ENCODE measurements at places on chromosomes 2 and 18. TPM values are rescaled to one million over a fixed set of nuclear protein-coding genes. Genes with fewer than 3 reads are reported as not detected.

The IL1RL2 gene
- 1.5 TPM for polyA plus RNA-seq

The FZD7 gene
- polyA plus RNA-seq: 2.4 TPM

The MYO7B gene
- not detected for polyA plus RNA-seq

GRCh38 chr2:205984381-205984780, 101.6 kb downstream of the INO80D start:
- no peak for DNase-seq

DNA sequence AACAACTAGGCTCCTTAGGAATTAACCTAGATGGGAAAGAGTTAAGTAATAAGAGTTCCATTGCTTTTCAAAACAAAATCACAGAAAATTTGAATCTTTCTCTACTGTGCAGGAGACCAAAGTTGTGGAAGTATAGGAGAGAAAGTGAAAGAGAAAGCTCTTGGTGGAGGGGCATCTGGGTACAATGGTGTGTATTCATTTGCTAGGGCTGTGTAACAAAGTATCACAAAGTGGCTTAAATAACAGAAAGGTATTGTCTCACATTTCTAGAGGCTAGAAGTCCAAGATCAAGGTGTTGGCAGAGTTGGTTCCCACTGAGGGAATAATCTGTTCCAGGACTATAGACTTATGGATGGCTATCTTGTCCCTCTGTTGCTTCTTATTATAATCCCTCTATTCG, 50.5 kb upstream of the GORASP2 start:
- no peak for DNase-seq

The ADRA2B gene
- polyA plus RNA-seq: 0.02 TPM

GRCh38 chr2:229226382-229226781, 44.7 kb downstream of the PID1 start:
- no peak for DNase-seq

DNA sequence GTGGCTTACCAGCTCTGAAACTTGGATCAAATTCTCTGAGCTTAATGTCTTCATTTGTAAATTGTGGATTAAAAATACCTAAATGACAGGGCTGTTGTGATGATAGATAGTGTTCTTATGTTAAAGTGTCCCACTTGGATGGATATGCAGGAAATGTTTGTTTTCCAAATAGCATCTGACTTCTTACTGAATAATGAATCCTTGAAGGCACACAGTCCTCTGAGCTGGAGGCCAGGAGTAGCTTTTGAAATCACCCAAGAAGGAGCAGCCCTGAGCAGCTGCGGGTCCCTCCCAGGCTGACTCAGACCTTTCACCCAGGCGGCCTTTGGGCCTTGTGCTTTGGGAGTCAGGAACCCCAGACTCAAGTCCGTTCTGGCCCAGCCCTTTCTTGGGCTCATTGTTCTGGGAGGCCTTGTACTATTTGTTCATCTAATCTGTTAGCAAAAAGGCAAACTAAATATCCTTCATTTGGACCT, 173.0 kb upstream of the GATA6 start:
- DNase-seq: no peak

The ERLEC1 gene
- 26.6 TPM for polyA plus RNA-seq

The COL6A3 gene
- polyA plus RNA-seq: 0.01 TPM

GRCh38 chr2:64861452-64862397, 127.5 kb upstream of the SLC1A4 start:
- DNase-seq: no peak

DNA sequence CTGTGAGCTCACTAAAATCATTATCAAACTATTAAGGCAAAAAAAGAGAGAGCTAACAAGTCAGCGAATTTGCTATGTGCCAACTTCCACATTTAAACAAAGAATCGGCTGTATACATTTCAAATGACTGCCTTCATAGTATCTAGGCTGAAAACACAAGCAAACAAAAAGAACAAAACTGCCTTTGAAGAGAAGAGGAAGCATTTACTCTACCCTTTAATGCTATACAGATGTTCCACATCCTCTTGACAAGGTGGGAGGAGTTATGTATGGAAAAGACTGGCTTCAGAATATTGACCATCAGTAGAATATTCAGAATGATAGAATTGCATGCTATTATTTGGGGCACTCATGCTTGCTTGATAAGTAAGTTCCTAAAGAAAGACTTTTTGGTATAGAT, 741.7 kb downstream of the PLCL1 start:
- DNase-seq: no peak

DNA sequence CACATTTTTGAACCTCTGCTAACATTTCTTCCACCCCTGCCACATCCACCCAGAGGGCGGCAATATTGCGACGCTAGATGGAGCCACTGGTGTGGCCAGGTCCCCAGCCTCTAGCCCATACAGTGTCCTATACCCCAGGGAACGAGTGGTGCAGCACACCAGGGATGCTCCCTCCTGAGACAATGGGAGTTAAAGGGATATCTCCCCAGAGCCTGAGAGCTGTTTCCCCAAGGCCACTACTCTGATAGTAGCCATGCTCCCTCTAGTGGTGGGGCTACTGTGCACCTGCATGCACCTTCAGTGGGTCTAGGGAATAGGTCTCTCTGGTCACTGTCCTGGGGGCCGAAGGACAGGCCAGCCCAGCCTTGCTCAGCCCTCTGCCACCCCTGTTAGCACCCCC, 336.4 kb upstream of the FSHR start:
- DNase-seq: no peak

GRCh38 chr18:49837889-49838288, 24.6 kb upstream of the ACAA2 start:
- no peak for DNase-seq

The TRABD2A gene
- 0.54 TPM for polyA plus RNA-seq

The HOXD13 gene
- polyA plus RNA-seq: not detected

DNA sequence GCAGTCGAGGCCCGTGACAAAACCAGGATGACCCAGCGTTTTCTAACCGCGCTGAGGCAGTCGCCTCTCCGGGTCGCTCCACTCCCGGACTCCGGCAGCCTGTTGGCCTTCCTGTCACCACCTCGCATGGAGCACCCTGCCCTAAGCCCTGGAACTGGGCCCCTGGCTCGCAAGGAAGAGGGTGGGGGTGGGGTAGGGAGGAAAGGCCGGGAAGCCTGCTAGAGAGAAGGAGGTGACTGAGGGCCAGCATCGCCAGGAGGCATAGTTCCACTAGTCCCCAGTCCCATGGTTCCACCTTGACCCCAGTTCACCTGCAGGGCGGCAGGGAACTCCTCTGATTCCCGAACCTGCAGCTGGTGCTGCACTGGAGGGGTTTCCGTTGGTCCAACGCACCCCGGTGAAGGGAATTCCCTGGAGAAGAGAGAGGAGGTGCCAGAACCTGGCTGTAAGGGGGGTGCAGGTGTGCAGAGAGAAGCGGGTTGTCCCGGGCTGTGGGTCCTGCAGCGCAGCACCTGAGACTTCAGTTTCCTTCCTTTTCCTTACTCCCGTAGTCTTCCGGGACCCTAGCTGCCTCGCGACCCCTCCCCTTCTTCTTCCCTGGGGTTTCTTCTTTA, 11.8 kb upstream of the EN1 start:
- DNase-seq: no peak

The IL36G gene
- 62.8 TPM for polyA plus RNA-seq

DNA sequence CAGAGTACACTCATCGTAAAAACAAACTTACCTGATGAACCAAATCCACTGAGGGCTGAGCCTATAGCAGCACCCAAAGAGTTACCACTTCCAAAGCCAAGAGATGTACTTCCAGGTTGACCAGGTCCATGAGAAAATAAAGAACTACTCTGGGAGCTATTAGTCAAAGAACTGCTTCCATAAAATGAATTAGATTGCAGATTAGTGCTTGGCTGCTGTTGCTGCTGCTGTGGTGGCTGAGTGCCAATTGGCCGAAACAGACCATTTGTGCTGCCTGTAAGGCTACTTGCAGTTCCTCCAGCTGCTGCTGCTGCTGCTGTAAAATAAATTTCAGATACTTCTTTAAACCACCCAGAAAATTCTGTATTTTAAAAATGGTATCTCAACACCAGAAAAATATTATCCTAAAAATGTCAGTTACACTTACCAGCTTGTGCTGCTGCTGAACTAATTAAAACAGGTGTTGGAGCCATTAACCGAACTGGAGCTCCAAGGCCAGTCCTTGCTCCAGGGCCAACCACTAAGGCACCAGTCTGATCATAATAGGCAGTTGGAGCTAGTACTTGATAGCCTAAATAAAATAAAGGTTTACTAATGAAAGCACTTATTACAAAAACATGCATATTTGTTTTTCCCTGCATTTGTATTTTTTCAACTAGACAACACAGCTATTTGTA, 58.1 kb upstream of the SDC1 start:
- DNase-seq: no peak

The ABCB6 gene
- 6.1 TPM for polyA plus RNA-seq

- no peak for DNase-seq
Observed at GRCh38 chr2:41441958-41442357, 605.9 kb upstream of the PKDCC start.

The ASAP2 gene
- polyA plus RNA-seq: 54.2 TPM

The CYRIA gene
- polyA plus RNA-seq: 1.4 TPM

- no peak for DNase-seq
Observed at GRCh38 chr2:205539603-205540002, 142.7 kb upstream of the NRP2 start.

The OSR1 gene
- 0.14 TPM for polyA plus RNA-seq

- no peak for DNase-seq
Observed at GRCh38 chr2:54941248-54941984, 108.8 kb downstream of the RTN4 start.

DNA sequence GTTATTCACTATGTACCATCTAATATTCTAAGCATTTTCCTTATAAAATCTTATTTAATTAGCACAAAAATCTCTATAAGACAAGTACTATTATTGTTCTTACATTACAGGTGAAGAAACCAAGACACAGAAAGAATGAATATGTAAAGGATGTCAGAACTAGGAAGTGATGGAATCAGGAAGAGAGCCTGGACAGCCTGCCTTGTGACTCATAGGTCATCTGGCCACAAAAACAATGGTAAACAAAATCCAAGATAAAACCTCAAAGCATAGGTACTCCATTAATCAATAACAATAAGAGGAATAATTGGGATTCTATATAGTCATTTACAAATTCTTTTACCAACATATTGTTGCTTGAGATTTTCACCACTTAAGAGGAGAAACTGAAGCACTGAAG, 505.4 kb upstream of the PIK3C3 start:
- DNase-seq: no peak

GRCh38 chr2:173972165-173972564, 7.0 kb upstream of the SP3 start:
- no peak for DNase-seq

GRCh38 chr18:57436965-57437333, 1.8 kb downstream of the ONECUT2 start:
- DNase-seq: no peak

GRCh38 chr2:943461-943797, 7.2 kb upstream of the SNTG2 start:
- no peak for DNase-seq

- no peak for DNase-seq
Observed at GRCh38 chr2:33167622-33168245, 221.0 kb downstream of the LTBP1 start.

The ALKAL2 gene
- polyA plus RNA-seq: not detected

DNA sequence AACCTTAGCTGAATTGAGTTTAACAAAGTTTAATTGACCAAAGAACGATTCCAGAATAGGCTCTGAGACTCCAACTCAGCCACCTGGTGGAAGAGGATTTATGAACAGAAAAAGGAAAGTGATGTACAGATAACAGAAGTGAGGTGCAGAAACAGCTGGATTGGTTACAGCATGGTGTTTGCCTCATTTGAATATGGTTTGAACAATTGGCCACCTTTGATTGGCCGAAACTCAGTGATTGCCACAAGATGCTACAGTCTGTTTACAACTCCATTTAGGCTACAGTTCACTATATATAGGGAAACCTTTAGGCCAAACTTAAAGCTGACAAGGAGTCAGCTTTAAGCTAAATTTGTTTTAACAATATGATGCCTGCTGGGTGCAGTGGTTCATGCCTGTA, 28.1 kb upstream of the SLC35G4 start:
- no peak for DNase-seq

The ERICH2 gene
- polyA plus RNA-seq: 1.3 TPM

GRCh38 chr2:128492966-128493811, 174.5 kb upstream of the HS6ST1 start:
- no peak for DNase-seq

DNA sequence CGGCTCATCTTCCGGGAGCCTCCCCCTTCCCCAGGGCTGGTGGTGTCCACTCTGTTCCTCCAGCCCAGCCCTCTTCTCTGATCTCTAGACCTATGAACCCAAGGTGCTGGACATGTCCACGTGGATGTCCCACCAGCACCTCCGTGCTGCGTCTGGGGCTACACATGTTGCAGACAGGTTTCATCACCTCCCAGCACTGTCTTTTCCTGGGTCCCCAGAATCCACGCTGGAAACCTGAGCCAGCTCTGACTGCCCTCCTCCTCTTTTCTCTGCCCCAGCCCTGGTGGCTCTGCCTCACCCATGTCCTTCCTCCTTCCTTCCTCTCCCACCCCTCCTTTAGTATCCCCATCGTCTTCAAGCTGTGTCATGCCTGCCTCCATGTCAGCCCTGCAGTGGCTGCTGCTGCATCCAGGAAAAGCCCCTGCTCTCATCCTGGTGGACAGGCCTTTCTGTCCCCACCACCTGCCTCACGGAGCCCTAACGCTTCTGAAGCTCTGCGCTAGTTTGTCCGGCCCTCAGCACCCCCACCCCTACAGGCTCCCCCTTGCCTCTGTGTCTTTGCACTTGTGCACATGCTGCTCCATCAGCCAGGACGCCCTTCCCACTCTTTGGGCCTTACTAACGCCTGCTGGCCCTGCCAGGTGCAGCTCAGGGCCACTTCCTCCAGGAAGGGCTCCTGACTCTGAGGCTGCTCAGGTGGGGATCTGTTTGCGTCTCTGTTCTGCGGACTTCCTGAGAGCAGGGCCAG, 105.9 kb downstream of the DYSF start:
- DNase-seq: no peak

All from keratinocyte (primary cell).